H54 (cell line): ENCODE measurements at places on chromosomes 5 and 9.

DNA sequence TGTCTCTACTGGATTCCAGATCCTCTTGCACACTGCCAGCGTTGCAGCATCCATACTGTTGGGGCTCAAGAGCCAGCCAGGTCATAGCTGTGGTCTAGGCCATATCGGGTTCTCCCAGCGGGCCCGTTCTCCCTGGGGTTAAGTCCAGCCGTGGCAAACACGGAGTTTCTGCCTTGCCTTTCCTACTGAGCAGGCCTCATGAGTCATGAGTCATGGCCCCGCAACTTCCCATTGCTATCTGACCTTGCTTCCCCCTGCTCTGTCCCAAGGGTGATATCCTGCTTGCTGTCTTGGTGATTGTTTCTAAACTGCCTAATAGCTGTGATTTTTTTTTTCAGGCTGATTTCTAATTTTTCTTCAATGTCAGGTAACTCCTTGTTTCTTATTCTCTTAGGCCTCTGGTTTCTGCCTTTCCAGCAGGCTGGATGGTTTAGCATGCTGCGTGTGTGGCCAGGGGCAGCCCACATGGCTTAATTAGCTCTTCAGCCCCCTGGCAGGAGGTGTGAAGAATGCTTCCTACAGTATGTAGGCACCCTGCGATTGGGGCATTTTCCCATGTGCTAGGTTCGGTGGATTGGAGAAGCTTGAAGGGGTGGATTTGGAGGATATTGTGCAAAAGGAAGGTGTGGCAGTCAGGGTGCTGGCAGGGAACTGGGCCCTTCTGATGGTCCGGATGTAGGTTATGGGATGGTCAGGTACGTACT lies 18.7 kb downstream of the DAPK1 start:
- DNase-seq: peak; percentile 61

- DNase-seq: no peak
Measured at GRCh38 chr5:24141046-24141445, 503.7 kb downstream of the CDH10 start.

DNA sequence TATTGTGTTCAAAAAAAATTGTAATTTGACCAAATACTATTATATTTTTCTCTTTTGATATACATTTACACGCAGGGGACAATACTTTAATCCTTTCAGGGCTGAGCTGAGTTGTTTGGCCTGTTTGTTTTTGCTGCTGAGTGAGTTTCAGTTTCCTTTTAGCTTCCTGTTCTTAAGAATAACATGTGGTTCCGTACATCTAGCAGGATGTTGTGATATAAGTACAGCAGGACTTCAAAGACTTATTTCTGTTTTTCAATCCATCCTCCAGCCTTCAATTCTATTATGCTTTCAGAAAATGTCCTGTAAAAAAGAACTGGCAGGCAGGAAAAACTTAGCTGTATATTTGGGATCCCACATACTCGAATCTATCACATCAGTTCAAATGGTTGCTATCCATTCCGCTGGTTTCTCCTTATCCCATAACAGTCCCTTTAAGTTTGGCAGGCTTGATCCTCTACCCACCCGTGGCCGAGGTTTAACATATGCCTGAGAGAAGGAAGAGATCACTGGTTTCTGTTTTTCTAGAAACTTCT lies 1037.3 kb upstream of the ACO1 start:
- DNase-seq: no peak

DNA sequence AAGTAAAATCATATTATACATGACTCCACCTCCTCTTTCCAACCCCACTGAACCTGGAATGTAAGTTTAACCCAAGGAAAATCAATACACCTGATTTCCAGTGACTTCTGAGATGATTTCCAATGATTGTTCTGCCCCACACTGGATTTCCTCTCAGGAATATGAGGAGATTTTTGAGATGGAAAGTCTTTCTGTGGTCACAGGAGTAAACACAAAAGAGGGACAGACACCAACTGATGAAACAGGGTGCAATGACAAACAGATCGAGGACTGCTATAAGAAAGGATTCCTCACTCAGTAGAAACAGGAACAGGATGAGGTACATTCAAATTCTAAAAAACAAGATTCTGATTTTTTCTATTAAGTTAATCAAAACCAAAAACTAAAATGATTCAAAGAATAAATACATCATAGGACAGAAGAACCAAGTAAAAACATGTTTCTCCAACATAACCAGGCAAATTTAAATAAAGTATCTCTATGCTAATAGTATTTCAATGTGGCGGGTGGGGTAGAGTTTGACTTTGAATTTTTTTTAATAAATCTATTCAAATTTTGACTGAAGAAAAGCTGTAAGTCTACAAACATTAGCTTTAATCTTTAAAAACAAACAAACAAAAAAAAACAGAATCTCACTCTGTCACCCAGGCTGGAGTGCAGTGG lies 42.1 kb downstream of the DTWD2 start:
- DNase-seq: no peak

- no peak for DNase-seq
Measured at GRCh38 chr5:109961751-109962150, 272.0 kb downstream of the MAN2A1 start.

DNA sequence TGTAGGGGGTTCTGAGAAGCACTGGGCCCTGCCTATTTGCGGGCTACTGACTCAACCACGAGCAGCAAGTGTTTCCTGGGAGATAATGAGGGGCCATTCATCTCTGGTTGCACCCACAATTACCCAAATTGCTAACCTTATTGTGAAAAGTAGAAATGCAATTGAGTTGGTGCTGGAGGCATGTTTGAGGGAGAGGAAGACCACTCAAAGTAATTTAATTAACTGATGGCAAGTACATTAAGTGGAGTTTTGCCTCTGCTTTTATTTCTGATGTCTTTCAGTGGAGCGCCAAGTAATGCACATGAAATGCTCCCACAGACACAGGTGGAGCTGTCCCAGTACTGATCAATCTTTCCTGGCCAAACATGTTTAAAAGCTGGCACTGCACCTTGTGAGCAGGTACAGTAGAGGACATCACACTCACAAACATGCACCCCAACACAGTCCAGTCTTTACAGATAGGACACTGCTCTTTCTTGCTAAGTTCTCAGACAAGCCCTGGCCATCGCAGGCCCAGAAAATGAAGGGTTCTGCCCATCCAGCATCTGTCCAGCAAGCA lies 195.4 kb downstream of the HSPA4 start:
- DNase-seq: no peak

DNA sequence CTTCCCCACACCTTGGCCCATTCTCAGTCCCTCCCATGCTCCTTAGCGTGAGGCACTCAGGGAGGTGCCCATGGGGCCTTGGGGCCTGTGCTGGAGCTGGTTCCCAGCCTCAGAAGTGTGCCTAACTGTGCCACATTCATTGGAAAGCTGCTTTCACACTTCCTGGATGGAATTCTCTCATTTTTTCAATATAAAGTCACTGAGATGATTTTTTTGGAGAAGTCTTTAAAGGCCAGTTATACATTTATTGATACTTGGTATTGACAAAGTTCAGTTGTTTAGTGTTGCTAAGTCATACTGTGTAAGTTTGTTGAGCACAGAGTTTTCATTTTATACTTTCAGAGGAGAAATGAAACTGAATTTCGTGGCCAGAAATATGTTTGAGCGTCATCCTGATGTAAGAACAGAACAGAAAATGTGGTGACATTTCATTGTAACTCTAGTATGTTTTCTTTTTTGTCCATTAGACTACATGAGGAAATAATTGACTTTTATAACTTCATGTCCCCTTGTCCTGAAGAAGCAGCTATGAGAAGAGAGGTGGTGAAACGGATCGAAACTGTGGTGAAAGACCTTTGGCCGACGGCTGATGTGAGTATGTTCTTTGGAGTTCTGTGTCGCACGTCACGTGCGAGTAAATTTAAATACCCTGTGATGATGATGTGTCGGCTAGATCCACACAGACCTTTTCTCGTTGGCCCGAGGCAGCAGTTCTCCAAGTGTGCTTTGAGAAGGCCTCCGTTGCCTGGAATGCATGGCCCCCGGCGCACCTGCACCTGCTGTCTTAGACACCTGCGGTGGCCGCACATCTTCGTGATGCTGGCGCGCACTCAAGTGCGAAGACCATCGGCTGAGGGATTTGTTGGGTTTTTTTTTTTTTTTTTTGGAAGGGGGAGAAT lies 24.1 kb downstream of the TENT4A start:
- no peak for DNase-seq

DNA sequence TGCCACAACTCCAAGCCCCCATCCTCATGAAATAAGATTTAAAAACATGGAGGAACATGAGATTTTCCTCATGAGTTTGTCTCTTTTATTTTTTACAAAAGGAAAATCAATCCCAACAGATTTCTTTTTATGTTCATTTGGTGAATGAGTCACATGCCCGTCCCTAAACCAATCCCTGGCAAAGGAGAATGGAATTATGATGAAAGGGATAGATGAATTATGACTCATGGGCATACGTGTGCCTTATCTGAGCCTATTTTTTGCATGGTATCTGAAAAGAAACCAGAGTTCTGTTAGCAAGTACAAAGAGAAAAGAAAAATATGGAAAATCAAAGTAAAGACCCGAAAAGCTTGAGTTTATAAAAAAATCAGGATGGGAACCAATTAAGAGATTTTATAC lies 267.5 kb upstream of the TMEM161B start:
- DNase-seq: no peak
